ENCODE measurements at places on chromosomes 2 and 18. TPM values are rescaled to one million over a fixed set of nuclear protein-coding genes. Genes with fewer than 3 reads are reported as not detected.

DNA sequence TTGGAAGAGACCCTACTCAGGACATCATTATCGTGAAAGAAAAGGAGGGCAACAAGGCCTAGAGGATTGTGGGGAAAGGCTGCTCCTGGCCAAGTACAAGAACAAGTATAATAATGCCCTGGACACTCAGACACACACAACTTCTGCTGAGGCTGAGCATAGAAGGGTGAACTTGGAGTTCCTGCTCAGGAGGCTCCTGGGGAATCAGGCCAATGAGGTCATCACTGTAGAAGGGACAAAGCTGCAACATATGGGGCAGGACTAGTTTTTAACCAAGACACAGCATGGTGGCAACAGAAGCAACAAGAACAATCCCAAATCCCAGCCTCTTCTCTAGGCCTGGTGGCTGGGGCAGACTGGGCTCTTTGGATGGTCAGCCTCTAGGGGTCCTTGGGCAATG, 102.6 kb downstream of the POLR1A start:
- no peak for DNase-seq

GRCh38 chr2:153214337-153214736, 264.2 kb downstream of the RPRM start:
- no peak for DNase-seq

- no peak for DNase-seq
Measured at GRCh38 chr2:28488083-28488830, 7.6 kb upstream of the PLB1 start.

Gene SERPINB12
- 2.6 TPM for total RNA-seq

GRCh38 chr2:98753801-98754200, 22.9 kb upstream of the MGAT4A start:
- DNase-seq: no peak

Gene ATP9B
- 84.5 TPM for total RNA-seq

Gene ST8SIA3
- total RNA-seq: 0.10 TPM
